ENCODE measurements at places on chromosomes 2 and 18.
A peak's percentile ranks its signal among the peaks of the same experiment; 100 is the strongest.

DNA sequence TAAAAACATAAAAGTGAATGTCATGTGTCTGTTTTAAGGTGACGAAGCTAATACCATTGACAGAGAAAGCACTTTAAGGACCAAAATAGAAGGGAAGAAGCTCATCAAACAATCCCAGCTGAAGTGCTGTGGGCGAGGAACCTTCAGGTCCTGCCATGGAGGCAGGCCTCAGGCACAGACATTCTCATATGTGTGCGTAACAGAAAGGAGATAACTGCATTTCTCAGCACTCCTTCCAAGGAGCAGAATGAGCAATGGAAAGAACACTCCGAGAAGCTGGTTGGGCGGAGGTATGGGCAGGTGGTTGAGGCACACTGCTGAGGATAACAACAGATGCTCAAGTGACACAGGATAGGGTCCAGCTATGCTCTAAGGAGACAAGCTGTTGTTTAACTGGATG, 42.4 kb downstream of the PKDCC start:
- peaks cover 29% of the 10 kb centered on the region for H3K27me3 ChIP-seq
- no peak overlapping the region for H3K4me3 ChIP-seq
- H3K27ac ChIP-seq = no peak overlapping the region
- DNase-seq = no peak
- H3K36me3 ChIP-seq = no peaks in the 10 kb centered on the region

GRCh38 chr2:125424266-125424785, 1231.6 kb upstream of the GYPC start:
- DNase-seq = no peak
- no peaks in the 10 kb centered on the region for H3K27me3 ChIP-seq
- no peak overlapping the region for H3K27ac ChIP-seq
- H3K36me3 ChIP-seq = no peaks in the 10 kb centered on the region

DNA sequence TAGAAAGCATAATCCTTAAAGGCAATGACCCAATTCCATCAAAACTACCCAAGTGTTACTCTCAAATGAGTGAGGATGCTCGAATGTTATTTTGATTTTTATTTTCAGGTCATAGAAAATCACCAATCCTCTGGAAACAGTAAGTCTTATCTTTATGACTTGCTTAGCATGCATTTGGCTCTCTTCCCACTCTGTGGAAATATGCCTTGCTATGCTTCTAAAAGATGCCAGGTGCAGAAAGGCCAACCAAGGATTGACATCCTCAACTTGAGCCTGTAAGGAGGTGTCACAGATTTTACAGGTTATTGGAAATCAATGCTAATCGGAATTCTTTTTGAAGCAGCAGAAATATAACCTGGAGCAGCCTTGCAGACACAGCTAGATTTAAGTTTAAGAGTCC, 543.9 kb upstream of the LINC00305 start:
- DNase-seq = no peak
- no peaks in the 10 kb centered on the region for H3K4me1 ChIP-seq
- no peak overlapping the region for H3K27ac ChIP-seq
- H3K4me3 ChIP-seq = no peak overlapping the region
- H3K36me3 ChIP-seq = no peaks in the 10 kb centered on the region

DNA sequence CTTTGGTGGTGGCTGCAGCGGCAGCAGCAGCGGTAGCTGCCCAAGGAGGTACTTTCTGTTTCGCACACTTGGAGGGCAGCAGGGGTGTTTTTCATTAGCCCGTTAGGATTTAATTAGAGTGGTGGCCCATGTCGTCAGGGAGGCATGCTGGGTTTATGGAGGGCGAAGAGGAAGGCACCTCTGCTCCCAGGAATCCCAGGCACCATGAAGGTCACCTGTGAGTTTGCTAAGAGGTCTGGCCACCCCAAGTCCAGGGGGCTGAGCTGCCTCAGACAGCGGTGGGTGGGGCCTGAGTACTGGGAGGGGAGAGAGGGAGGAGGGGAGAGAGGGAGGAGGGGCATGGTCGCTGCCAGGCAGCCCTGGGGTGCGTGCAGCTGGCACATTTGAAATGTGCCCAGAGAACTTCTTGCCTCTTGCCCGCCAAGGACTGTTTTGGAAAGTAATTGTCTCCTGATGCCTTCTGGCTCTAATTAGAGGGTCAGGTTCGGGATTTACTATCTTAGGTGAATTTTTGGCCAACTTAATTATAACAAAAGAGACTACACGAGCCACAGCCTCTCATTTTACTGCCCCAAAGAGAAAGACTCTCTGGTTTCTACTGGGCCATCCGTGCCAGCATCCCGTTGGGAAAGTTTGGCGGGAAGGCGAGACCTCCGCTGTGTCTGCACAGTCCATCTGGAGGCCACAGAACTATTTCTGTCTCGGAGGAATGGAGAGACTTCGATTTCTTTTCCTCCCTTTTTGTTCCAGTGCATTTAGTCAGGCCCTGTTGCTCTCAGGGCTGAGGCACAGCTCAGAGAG, 62.0 kb downstream of the GLI2 start:
- H3K27me3 ChIP-seq = peaks cover 2% of the 10 kb centered on the region
- DNase-seq = no peak
- no peaks in the 10 kb centered on the region for H3K36me3 ChIP-seq
- no peak overlapping the region for H3K27ac ChIP-seq
- H3K4me3 ChIP-seq = no peak overlapping the region

DNA sequence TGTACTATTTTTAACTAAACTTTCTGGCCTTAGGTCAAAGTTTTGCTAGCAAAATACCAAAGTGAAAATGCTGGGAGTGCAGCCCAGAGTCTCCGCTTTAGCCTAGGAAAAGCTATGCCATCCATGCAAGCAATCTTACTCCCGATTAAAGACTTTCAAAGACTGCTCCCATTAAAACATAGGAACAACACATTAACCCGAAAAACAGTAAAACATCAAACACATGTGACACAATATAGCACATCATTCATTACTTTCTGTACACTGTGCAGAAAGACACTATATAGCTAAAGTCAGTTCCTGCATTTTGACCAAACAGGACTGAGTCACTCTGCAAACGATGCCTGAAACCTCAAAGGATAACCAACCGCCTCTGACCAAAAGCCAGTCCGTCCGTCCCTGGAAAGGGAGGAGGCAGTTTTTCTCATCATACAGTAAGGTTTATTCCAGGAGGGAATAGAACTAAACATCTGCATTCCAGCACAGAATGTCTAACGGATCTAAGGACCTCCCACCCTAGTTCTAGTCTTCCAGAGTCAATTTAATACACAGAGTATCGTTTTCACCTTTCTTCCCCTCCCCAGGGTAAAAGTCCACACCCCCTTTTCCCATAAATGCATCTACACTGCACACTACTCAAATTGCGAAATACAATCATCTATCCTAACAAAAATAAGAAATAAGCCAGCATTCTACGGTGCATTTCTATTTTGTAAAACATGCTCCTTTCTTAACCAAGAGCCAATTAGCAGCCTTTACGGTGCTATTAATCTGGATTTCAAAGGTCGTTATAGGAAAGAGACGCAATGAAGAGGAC, 1.7 kb downstream of the ROCK2 start:
- H3K4me3 ChIP-seq = peak overlapping the region; percentile 94
- no peak for DNase-seq
- H3K27ac ChIP-seq = peak overlapping the region; percentile 86
- H3K27me3 ChIP-seq = no peaks in the 10 kb centered on the region
- peaks cover 1% of the 10 kb centered on the region for H3K36me3 ChIP-seq

DNA sequence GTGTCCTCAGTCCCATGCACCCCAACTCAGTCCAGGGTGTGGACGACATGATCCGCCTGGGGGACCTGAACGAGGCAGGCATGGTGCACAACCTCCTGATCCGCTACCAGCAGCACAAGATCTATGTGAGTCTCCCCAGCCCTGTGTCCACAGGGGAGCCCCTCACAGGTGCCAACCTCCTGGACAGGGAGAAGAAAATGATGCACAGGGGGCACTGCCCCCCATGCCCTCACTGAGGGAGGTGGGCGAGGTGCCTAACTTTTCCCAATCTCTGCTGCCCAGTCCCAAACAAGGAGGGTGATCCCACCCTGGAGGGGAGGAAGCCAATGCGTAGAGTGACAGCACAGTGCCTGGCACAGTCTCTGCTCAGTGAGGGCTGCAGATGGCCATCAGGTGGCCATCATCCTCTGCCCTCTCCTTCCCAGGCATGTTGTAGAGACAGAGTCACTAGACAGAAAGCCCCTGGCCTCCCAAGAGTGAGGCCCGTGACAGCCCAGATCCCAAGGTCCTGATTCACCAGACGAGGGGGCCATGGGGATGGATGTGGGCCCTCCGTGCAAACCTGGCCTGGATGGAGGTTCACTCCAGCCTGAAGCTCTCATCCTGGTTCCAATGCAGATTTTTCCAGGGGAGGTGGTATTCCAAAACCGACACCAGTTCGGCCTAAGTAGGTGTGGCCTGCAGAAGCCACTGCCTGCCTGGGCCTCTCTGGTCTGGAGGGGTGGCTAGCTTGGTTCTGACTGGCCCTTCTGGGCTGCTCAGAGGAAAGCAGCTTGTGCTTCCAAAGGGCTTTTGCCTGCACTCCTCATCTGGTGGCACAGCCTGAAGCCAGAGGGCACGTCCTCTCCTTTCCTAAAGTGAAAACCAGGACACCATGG, 30.0 kb downstream of the MYO7B start:
- H3K4me3 ChIP-seq = no peak overlapping the region
- no peak overlapping the region for H3K27ac ChIP-seq
- H3K36me3 ChIP-seq = peaks cover 4% of the 10 kb centered on the region
- peaks cover 18% of the 10 kb centered on the region for H3K4me1 ChIP-seq
- no peak for DNase-seq
- peaks cover 84% of the 10 kb centered on the region for H3K27me3 ChIP-seq

GRCh38 chr2:217804338-217804737, 198.5 kb downstream of the TNS1 start:
- H3K4me1 ChIP-seq = peaks cover 2% of the 10 kb centered on the region
- no peak for DNase-seq
- no peaks in the 10 kb centered on the region for H3K27me3 ChIP-seq
- no peak overlapping the region for H3K4me3 ChIP-seq

- H3K27me3 ChIP-seq = no peaks in the 10 kb centered on the region
- peaks cover 15% of the 10 kb centered on the region for H3K36me3 ChIP-seq
- H3K4me3 ChIP-seq = peak overlapping the region; percentile 74
- peak overlapping the region; percentile 87 for H3K27ac ChIP-seq
- peaks cover 80% of the 10 kb centered on the region for H3K4me1 ChIP-seq
- no peak for DNase-seq
Measured at GRCh38 chr2:8487461-8487932, 194.4 kb upstream of the ID2 start.

- H3K4me3 ChIP-seq = no peak overlapping the region
- H3K27me3 ChIP-seq = no peaks in the 10 kb centered on the region
- no peak for DNase-seq
- H3K4me1 ChIP-seq = no peaks in the 10 kb centered on the region
- H3K36me3 ChIP-seq = no peaks in the 10 kb centered on the region
Measured at GRCh38 chr2:18721038-18721922, 131.9 kb upstream of the NT5C1B start.

DNA sequence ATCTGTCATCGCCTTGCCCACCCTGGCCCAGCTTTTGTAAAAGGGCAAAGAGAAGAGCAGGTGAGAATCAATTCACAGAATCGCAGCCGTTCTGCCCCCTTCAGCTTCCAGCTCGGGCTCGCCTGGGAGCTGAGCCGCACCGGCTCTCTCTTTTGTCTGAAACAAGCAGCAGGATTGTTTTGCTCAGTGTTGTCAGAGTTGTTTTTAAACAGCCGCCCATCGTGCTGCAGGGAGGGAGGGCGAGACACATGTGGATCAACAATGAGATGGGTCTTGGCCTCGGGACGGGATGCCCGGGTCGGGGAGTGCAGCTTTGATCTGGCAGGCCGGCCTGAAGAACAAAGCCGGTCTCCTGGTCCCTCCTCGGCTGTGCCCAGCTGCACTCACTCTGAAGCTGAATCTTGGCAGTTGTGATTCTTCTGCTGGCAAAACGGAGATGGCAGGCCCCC, 39.7 kb upstream of the HDAC4 start:
- H3K4me3 ChIP-seq = no peak overlapping the region
- peaks cover 62% of the 10 kb centered on the region for H3K27me3 ChIP-seq
- peaks cover 10% of the 10 kb centered on the region for H3K4me1 ChIP-seq
- no peaks in the 10 kb centered on the region for H3K36me3 ChIP-seq

GRCh38 chr2:143717053-143717452, 587.8 kb downstream of the ARHGAP15 start:
- no peak overlapping the region for H3K4me3 ChIP-seq
- DNase-seq = no peak
- H3K27ac ChIP-seq = no peak overlapping the region
- H3K36me3 ChIP-seq = peaks cover 63% of the 10 kb centered on the region
- H3K4me1 ChIP-seq = peaks cover 8% of the 10 kb centered on the region

- H3K4me3 ChIP-seq = no peak overlapping the region
- H3K27me3 ChIP-seq = peaks cover 4% of the 10 kb centered on the region
- no peak overlapping the region for H3K27ac ChIP-seq
Measured at GRCh38 chr2:28972778-28973335, 8.2 kb upstream of the TOGARAM2 start.
